ENCODE measurements at places on chromosomes 3 and 15. TPM values are rescaled to one million over a fixed set of nuclear protein-coding genes. Genes with fewer than 3 reads are reported as not detected.

Gene IQGAP1
- total RNA-seq: 234 TPM

Gene DUOXA1
- not detected for total RNA-seq

Gene CPNE4
- total RNA-seq: not detected

Gene RYR3
- under 0.01 TPM for total RNA-seq

Gene CLDND1
- total RNA-seq: 181 TPM

Gene QRICH1
- total RNA-seq: 121 TPM

DNA sequence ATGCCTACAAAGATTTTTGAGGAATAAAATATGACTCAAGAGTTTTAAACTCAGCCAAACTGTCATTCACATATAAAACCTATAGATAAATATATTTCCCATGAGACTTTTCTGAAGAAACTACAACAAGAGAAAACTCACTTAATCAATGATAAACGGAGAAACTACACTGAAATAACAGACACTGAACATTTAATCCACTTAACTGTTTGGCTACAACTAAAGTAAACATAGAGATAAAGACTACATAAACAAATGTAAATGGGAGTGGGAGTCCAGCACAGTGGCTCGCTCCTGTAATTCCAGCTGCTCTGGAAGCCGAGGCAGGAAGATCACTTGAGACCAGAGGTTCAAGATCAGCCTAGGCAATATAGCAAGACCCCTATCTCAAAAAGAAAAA is 79.2 kb downstream of the MEX3B start:
- DNase-seq: no peak

DNA sequence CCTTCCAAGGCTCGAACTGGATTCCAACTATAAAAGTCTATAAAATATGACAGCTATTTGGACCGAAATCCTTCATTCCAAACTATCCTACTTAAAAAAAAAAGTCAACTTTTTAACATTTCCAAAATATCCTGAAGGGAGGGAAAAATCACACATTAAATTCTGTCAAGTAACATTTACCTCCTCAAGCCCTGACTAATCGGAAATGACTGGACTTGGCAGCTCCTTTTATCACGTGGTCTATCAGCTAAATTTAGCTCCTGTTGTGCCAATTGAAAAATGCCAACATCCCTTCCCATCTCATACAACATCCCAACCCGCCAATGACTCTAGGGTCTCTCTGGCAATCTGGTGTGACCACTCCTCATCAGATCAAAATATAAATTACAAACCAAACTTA is 297.9 kb downstream of the FHIT start:
- peak; percentile 83 for DNase-seq

DNA sequence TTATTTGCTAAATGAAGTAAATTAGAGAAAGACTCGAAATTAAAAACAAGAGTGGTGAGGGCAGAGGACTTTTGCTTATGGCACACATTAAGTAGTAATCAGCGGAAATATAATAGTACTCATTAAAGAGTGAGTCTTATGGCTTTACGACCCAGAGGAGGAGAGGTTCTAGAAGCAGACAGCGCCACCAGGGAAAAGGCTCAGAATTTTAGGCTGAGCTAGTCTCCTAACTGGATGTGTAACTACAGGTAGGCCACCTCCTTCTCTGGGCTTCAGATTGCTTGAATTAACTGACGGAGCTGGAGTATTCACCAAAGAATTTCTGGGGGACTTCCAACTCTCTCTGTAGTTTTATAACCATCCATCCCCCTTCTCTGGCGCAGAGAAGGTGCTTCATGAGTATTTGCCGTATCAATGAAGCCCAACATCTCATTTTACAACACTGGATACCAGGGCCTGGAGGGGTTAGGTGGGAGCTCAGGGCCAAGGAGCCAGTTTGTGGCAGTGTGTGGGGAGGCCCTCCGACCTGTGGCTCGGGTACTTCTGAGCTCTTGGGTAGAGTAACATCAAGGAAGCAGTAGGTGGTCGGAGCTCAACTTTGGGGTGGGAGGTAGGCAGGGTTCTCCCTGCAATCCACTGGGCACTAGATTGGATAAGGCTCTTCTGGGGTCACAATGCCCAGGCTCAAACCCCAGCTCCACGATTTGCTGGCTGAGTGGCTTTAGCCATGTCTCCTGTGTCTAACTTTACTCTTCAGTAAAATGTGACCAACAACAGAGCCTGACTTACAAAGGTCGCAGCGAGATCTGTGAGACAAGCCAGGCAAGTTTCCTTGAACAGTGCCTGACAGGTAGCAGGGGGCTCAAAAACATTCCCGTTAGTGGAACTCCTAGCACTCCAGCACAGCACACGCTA is 1.1 kb downstream of the CHCHD4 start:
- DNase-seq: no peak

GRCh38 chr15:37031198-37031597 is 69.2 kb downstream of the MEIS2 start:
- peak; percentile 62 for DNase-seq

DNA sequence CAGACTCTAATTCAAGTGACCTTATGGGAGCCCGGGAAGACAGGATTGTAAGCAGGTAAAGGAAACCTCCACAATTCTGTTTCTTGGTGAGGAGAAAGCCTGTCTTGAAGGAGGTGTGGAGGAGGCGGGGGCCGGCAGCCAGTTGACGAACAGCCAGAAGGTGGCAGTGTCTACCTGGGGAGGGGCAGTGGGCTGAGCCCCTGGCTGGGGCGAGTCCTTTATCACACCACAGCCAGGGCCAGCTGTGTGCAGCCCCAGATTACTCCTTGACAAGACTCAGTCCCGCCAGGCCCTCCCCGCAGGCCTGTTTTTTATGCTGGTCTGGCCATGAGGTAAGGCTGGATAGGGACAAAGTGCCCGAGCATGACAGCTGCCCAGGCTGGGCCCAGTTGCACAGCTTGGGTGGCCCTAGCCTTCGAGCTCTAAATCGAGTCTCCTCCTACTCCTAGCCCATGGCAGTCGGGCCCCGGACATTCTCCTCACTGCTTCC is 40.9 kb upstream of the IDH2 start:
- DNase-seq: peak; percentile 55

GRCh38 chr15:48493084-48493762 is 152.3 kb downstream of the FBN1 start:
- peak; percentile 94 for DNase-seq

GRCh38 chr3:148852271-148852992 is 12.7 kb upstream of the CPA3 start:
- no peak for DNase-seq

DNA sequence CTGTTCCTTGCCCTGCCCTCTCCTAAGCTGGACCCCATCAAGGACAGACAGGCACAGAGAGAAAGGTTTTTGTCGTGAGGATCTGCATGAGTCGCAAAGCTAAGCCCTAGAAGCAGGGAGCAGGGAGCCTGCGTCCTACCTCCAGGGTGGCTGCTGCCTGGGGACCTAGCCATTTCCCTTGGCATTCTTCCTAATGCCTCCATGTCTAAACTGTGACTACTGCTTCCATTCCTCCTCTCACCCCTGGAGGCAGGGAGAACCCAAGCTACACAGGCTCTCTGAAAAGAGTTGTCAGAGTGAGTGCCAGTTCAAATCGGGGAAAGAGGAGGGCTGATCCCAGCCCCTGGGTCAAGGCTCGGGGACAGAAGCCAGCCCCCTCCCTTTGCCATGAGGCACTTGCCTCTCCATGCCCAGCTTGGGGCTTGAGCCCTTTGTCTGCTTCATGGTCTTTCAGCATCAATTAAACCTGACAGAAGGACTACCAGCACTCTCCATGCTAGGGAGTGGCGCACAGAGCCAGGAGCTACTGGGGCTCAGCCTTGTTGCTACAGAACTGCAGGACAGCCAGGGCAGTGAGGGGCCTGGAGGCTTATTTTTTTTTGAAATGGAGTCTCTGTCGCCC is 2.4 kb downstream of the GCHFR start:
- DNase-seq: peak; percentile 37

DNA sequence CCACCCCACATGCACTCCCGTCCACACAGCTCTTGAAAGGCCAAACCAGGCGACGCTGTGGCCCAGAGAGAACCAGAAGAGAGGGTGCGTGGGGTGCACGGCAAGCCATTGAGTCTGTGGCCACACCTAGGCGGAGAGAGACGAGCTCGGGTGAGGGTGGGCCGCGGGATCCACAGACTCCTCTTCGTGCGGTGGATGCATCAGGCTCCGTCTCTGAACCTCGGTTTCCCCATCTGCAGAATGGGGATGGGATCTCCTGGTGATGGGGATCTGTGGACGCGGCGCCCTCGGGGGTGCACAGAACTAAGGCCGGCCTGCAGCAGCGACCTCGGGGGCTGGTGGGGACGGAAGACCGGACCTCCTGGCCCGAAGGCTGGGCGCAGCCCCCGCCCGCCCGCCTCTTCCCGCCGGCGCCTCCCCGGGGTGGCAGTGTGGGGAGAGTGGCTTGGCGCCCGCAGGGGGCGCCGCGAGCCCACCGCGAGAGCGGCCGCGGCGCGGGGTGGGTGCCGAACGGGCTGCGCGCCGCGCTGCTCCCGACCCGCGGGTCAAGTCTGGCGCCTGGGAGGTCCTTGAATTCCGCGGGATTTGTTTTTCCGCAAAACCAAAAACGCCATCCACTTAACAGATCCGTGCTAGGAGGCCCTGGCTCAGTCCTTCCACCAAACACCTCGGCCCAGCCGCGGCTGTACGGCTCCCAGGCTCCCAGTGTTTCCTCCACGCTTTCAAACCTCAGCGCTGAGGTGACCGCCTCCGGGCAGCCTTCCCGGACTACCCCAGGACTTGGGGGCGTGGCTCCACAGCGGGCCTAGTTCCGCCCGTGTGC is 13.2 kb upstream of the ADPGK start:
- DNase-seq: peak; percentile 56

- DNase-seq: no peak
These were observed 166.9 kb upstream of the ROBO2 start for GRCh38 chr3:76872999-76873398.

- no peak for DNase-seq
These were observed at the start of gene ILDR1 for GRCh38 chr3:122021811-122022401. ILDR1 (minus strand) TSS chr3:122022247; CDS start chr3:122022077, 170 bp downstream.

- DNase-seq: peak; percentile 92
These were observed 10.4 kb downstream of the PTPRG start for GRCh38 chr3:61571516-61572336.

DNA sequence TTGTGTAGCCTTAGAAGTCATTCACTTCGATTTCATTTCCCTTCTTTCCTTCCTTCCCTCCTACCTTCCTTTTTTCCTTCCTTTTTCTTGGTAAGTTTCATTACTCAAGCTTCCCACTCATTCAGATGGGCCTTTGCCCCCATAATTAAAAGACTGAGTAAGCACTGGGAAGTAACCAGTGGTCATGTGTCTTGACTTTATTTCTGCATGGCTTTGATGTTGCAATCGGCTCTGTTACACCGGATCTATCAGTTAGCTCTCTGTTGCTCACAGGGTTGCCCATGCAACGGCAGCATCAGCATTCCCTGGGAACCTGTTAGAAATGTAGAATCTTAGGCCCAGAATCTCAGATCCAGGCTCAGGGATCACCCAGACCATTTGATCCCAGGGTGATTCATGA is 25.6 kb upstream of the LARS2 start:
- no peak for DNase-seq

GRCh38 chr3:27544372-27544865 is 60.2 kb upstream of the SLC4A7 start:
- peak; percentile 57 for DNase-seq

GRCh38 chr3:188488801-188489200 is 334.8 kb downstream of the LPP start:
- DNase-seq: no peak

DNA sequence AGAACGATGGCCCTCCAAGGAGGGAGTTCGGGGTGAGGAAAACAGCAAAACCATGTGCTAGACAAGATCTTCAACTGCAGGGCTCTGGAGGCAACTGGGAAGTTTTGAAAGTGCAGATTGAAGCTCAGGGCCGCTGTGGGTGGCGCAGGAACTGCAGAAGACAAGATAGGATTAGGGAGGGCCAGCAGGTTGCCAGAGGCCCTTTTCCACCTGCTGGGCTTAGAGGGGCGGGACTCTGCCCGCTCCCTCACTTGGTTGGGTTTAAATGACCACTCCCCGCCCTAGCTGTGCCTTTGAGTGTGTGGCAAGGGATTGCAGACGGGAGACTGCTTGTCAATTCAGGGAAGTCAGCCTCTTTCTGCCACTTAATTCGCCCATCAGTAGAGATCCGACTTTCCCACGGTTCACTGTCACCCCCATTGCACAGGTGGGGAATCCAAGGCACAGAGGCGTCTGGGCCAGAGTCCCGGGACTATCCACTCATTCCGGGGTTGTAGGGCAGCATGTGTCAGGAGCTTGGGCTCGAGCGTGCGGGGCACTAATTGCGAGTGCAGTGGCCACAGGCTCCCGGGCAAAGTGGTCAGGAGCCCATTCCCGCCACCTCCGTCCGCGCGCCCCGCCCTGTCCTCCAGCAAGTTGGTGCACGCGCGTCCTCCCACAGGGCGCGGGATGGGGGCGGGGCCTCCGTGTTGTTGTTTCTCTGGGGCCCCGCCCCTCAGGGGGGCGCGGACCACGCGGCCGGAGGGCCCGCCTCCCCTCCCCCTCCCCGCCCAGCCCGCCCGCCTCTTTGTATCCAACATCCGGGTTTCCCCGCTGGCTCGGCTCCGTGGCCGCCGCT is at the start of gene ACVR2B:
Gene ACVR2B, plus strand, starts transcription at position 816 of the 838 bp plus-strand sequence. CDS start 433 bp downstream, outside the sequence.
- DNase-seq: peak; percentile 80

DNA sequence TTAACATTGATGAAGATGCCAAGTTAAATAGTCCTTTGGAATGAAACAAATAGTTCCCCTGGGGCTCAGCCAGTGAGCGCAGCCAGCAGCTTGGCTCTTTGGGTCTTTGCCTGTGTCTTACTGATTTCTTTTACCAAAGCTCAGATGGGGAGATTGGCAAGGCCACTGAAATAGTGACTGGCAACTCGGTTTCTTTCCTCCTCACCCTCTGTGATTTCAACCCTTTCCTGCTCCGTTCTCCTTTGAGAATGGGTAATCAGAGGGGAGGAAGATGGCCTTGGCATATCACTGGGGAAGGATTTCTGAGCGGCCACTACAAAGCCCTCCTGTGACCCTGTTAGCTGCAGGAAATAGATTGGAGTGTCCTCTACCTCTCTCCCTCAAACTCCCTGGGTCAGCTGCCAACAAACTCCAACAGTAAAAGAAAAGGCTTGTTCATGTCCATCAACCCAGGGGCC is 337.1 kb upstream of the LRRFIP2 start:
- no peak for DNase-seq

DNA sequence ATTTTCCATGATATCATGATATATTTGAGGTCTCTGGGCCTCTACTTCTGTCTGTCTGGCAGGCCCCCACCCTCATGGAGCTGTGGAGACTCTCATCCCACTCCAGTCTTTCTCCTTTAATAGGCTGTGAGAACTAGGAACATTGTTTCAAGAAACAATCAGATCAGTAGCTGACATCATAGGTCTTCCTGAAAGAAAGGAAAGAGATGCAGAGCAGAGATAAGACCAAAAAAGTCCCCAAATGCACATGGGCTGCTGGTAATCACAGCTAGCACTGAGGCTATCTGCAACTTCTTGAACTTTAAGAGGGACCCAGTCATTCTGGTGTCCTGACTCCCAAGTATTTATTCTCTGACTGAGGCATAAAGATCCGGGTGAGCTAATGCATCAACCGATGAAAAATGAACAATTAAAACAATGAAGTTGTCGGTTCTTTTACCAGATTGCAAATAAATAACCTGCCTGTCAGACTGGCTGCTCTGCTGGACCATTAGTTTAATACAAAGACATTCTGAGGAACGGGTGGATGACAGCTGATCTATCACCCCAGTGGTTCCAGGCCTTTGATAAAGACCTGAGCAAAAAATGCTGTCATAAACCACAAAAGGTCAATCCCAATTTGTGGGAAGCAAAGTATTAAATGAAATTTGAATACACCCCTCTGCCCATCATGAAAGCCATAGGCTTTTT is 780.8 kb upstream of the GOLIM4 start:
- no peak for DNase-seq

All from RPMI7951 (cell line).